ENCODE measurements at places on chromosomes 12 and 14.

- DNase-seq, result no peak
Measured at GRCh38 chr14:21840765-21841164, 167.1 kb upstream of the OR4E1 start.

DNA sequence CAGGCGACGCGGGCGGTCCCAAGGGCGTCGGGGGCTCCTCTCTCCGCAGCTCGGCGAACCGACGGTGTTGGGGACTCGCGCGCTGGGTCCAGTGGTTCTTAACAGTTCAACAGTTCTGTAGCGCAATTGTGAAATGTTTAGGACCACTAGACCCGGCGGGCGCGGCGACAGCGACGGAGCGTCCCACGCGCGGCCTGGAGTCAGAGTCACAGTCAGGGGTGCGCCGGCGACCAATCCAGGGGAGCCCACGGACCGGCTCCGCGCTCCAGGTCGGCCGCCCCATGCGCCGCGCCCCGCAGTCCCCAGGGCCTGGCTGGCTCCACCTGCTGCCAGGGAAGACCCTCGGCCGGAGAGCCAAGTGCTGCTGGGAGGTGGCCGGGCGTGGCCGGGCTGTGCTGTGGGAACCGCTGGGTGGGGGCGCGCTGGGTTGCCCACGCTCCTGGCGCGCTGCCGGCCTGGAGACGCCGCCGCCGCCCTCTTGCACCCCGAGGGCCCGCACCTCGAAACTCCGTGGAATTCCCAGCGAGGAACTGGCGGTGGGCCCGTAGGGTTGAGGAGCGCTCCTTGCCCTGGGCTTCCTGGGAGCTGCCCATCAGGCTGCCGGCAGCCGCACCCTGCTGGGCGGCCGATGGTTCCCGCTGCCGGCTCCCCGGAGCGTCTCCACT is 20.9 kb upstream of the KIF26A start:
- no peak for DNase-seq

GRCh38 chr12:13101821-13102375 is 1.6 kb downstream of the GSG1 start:
- DNase-seq, result no peak

DNA sequence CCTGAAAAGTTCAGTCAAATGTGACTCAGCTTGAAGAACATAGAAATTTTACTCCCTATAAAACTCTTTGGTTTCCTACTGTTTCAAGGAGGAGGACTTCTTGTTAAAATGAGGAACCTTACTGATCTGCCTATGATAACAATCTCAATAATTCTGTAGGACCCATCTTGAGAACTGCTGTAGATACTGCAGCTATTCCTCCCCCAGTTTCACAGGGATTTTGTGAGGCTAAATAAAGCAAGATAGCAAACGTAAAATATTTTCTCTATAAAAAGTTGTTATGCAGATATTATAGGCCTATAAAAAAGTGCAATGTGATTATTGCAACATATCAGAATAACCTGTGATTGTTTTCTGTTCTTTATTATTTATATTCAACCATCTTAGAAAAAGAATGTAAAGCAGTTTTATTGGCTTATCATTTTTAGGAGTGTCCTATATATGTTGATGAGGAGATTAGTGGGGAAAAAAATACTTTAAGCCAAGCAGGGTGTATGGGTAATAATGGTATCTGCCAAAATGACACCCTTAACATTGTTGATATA is 12.1 kb downstream of the CLEC14A start:
- no peak for DNase-seq

DNA sequence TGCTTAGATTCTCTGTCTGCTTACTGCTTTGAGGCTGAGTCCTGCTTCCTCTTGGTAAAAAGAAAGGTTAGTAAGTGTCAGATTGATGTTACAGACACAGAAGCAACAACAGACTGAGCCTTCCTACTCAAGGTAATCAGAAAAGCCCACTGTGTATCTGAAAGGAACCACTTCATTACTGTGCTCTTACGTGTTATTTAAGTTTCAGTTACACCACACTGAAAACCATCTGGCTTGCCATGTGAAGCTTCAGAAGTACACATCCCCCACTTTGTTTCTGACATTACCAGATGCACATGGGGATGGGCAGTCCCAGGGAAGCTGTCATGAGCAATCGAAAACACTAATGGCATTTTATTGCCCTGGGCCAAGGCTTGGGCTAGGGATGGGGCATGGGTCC is 1290.1 kb downstream of the AACS start:
- DNase-seq, result no peak

DNA sequence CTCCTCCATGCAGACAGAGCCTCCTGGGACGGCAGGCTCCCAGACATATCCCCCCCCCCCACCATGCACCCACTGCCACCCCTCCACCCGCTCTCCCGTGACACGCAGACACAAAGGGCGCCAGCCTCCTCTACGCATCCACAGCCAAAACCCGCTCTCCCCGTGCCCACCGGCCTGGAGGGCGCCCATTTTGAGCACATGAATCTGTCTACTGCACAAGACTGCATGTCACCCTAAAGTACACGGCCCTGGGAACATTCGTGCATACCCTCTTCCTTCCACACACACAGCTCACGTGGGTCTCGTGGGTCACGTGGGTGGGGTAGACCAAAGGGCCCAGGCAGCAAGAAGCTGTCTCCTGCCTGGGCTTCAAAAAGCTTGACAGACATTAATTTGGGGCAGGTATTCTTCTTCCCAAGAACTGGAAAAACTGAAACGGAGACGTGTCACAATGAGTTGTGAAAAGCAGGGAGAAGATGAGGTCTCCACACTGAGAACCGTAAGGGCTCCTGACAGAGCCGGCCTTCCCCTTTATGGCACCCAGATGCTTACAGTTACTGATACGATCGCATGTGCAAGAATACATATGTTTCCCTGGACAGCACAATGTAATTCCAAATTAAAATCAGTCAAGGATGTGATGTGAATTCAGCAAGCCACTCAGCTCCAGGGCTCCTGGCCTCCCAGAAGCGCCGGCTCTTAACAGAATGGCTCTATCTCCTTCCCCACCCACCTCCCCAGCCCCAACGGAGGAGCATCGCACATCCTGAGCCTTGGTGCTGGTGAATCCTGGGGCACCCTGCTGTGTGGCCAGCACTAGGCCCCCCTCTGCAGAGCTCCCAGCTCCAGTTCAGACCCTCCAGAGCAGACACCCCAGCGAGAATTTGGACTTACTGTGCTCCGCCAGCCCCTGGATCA is 1.9 kb downstream of the TGFB3 start:
- DNase-seq, result no peak

Measured in GM20000 (cell line).